Stimulated activated CD4-positive, alpha-beta T cell treated with anti-CD3 and anti-CD28 coated beads, Interleukin-12 subunit alpha, Interleukin-12 subunit beta, amount 100 ng/mL, for 48 hours (primary cell): ENCODE measurements at places on chromosomes 11 and 22.
A peak's percentile ranks its signal among the peaks of the same experiment; 100 is the strongest.

DNA sequence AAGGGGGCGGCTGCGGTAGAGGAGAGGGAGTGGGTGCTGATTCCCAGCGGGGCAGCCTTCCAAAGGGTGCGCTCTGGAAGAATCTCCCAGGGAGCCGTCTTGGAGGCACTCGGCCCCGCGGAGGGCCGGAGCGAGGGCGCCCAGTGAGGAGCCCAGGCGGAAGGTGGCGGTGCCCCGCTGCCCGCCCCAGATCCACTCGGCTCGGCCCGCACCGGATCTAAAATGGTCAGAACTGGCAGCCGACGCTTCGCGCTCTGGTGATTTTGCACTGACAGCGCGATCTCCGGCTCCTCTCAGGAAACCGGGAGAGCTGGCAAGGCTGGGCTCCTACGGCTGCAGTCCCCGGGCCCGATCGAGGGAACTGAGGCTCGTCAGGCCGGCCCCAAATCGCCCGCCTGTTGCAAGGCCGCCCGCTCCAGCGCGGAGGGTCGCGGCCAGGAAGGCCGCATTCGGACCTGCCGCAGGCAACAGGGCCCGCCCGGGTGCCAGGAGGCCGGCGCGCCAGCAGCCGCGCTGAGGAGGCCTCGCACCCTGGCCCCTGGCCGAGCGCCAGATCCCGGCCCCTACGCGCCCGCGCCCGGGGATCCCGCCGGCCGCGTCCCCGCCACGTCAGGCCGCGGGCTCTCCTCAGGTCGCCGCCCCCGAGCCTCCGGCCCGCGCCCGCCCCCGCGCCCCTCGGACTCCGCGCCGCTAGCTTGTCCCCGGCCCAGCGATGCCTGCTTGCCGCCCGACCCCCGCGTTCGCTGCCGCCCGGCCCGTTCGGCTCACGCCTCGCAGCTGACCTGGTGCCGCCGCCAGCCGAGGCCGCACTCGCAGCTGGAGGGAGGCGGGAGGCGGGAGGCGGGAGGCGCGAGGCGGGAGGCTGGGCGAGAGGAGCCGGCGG lies at the start of gene KLHL22:
Gene KLHL22 (minus strand): TSS at position 818 of the 883 bp plus-strand sequence. CDS start 6,584 bp downstream, outside the sequence.
- peak; percentile 33 for DNase-seq

- no peak for DNase-seq
These were observed 35.3 kb downstream of the STIM1 start for GRCh38 chr11:3890806-3891205.

GRCh38 chr11:104663190-104664140 lies 234.8 kb downstream of the CASP12 start:
- DNase-seq, result no peak

- no peak for DNase-seq
These were observed 16.0 kb downstream of the MRE11 start for GRCh38 chr11:94477624-94478023.

GRCh38 chr11:118109231-118109630 lies 22.5 kb upstream of the SMIM35 start:
- DNase-seq, result no peak

DNA sequence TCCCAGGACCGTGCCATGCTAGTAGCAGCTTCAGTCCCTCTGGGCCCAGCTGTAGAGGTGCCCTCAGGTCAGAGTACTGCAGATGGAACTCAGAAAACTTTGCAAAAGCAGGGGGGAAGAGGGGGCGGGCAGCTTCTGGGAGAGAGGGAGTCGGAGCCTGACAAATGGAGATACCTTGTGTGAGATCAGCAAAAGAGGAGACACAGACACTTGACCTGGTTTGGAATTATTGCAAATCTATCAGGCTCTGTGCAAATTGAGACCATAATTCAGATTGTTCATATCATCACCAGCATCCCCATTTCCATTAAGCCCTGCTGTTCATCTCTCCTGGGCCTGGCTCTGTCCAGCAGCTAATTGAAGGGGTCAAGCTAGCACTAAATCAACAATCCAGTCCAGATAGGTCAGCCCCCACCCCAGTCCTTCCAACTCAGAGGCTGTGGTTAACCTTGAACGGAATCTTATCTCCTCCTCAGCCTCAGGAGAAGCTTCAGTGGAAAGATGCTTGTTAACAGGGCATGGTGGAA lies 292.6 kb upstream of the PLET1 start:
- no peak for DNase-seq

DNA sequence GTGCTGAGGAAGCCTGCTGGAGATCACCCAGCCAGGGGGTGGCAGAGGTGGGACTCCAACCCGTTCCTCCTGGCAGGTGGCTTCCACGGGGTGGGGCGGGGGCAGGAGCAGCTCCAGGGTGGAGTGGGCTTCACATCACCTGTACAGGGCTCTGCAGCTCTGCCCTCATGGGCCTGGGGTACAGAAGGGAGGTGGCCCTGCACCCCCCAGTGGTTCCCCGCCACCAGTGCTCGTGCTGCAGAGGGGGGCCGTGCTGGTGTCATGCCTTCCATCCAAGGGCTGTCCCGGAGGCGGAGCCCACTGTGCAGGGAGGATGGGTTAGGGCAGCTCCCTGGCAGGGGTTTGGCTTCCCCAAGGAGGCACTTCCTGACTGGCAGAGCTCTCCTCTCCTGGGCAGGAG lies 76.4 kb upstream of the SHISAL1 start:
- DNase-seq, result no peak

GRCh38 chr11:83480811-83481210 lies 194.6 kb upstream of the CCDC90B start:
- no peak for DNase-seq

DNA sequence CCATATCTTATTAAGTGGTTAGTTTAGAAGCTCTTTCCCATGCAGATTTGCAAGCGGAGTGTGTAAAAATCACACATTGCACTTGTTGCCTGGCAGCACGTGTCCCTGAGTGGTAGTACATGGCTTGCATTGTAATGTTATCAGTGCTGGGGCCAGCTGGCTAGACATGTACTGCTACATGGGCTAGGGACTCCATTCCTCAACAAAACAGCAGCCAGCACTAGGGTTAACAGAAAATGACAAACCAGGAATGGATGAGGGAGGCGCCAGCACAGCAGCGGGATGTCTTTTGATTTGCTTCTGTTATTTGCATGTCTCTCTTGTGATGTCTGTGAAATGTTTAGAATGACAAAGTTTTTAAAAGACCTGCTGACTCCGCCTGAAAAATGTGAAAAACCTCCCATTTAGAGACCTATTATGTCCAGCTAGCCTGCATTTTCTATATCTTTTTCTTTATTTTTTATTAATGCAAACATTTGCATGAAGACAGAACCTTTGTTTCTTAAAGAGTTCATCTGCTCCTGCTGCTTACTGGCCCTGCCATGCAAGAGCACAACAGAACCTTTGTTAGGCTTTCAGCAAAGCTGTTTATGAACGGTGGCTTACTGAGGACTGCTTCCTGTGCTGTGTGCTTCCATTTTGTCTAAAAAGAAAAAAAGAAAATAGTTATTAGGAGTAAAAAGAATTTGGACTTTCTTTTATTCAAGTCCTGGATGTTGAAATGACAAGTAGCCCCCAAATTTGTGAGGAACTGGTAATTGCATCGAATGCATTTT lies 40.7 kb downstream of the CSTPP1 start:
- no peak for DNase-seq

DNA sequence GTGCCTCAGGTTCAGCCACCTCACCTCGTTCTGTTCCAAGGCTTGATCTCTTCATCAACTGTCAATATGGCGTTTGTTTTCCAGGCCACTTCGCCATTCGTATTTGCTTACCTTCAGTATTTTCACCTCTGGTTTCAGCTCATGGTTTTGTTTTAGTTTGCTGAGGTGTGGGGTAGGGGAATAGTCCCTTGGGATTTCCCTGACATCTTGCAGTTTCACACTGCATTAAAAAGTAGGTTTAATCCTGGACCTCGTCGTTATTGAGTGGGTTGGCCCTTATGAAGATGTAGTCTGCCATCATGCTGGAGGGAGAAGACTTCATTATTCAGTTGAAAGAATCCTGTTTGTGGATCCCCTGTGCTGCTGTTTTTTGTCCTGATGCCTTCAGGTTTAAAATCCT lies 46.0 kb downstream of the C11orf91 start:
- no peak for DNase-seq

DNA sequence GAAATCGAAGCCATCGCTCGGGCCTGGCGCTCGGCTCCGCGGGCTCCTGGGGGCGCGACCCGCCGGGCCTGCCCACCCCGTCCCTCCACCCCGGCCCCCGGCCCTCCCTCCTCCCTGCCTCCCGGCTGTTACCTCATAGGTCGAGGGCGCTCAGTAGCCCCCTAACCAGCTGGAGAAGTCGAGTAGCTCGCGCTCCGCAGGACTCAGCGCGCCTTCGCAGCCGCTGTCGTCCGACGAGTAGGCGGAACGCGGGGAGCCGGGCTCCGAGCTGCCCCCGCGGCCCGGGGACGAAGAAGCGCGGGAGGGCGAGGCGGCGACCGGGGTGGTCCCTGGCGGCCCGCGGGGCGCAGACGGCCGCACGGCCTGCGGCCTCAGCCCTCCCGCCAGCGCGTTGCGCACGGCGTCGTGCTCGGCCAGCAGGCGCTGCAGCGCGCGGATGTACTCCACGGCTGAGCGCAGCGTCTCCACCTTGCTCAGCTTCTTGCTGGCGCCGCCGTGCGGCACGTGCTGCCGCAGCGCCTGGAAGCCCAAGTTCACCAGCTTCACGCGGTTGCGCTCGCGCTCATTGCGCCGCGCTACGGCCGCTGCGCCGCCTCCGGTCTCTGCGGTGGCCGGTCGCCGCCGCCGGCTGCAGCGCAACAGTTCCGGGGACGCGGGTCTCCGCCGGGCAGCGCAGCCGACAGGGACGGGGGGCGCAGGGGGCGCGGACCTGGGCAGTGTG lies 627 bp downstream of the ASCL2 start:
- DNase-seq, result no peak

DNA sequence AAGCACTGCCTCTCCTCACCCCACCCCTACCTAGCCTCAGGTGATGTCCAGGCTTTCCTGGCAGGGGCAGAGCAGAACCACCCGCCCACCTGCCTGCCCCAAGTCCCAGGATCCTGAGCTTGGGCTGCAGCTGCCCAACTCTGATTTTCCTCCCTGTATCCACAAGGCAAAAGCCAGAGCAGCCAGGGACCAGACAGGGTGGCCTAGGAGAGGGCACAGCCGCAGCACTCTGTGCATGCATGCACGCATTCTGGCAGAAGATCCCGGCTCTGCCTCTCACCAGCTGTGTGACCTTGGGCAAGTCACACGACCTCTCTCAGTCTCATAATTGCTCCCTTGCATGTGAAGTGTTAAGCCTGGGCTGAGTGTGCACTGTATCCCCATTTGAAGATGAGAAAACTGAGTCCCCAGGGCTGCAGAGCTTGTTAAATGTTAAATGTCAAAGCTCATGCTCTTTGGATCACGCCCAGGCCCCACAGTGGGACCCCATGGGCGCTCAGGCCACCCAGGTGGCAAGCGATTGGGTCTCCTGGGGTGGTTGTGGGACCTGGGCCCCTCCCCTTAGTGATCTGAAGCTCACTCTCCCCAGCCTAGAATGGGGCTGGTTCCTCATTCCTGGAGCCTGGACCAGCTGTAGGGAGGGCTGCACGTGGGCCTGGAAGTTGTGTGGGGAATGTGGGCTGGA lies 2.8 kb upstream of the CARNS1 start:
- DNase-seq, result no peak

DNA sequence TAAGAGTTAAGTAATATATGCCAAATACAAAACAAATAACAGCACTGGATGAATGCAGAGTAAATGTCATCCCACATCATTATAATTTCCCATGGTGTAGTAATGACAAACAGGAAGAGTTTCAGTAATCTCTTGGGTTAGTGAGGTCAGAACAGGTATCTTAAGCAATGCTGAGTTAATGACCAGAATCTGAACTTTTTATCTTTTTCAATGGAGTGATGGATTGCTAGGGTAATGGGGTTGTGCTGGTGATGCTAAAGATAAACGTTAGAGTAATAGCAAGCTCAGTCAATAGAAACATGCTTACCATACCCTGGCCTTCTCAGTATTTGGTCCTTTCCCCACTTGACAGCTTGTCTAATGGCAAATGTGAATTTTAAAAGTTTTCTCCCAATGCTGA lies 11.5 kb upstream of the BDNF start:
- no peak for DNase-seq

DNA sequence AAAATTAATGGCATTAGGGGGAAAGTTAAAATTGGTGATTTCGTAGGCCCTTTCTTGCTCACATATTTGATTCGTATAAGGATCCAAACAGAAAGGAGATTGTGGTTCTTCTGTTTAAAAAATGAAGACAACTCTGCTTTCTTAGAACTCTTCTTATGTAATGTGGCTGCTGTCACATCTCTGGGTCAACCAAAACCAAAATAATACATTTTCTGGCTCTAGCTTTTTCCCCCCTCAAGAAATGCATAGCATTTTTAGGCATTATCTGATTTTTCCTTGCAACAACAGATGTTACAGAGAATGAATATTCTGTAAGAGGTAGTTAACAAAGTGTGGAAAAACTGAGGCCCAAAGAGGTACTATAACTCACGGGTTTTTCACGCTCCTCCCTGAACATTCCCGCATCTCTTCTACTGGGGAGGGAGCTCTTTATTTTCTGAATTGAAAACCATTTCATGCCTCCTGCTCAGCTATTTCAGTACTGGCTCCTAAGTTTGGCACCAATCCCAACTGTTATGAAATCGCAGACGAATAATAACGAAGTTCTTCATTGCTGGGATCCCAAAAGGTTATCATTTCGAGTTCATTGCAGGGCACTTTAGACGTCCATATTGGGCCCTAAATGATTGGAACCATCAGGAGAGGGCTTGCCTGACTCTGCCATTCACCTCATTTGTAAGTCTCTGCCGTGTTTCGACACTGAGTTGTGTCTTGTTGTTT lies 17.1 kb downstream of the GRAP2 start:
- no peak for DNase-seq

DNA sequence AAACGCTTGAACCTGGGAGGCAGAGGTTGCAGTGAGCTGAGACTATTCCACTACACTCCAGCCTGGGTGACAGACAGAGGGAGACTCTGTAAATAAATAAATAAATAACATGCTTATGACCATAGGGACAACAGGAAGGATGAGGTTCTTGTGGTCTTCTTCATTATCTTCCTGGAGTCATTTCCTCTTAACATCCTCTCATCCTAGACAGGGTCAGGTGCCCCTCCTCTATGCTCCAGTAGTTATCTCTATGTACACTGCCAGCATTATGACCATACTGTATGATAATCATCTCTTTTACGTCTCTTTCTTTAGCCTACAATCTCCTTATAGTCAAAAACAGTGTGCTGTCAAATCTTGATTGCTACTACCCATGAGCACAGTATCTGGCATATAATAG lies 17.7 kb downstream of the RAB30 start:
- no peak for DNase-seq

DNA sequence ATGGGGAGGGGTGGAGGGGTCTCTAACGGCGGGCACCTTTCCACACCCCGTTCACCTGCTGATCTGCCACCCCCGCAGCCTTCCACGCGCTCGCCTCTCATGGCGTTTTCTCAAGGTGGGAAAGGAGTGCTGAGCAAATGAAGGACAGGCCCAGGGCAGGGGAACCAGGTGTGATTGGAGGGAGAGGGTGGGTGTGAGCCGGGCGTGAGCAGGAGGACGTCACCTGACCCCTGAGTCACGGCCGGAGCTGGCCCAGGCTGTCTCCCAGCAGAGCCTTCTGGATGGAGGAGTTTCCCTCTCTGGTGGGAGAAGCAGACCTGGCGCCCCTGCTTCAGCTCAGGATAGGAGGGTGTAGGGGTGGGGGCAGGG lies 14.0 kb upstream of the ARHGAP8 start:
- no peak for DNase-seq

DNA sequence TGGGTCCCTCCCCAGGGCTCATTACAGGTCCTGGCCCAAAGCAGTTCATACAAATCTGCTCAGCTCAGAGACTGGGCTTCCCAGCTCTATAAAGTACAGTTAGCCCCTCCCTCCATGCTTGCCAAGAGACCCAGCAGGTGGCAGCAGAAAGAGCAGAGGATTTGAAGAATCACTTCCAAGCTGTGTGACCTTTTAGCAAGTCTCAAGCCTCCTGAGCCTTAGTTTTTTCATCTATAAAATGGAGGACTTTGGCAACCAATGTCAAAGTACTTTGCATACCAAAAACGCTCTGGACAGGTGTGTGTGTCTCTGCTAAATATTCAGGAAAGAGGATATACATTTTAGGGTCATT lies 26.6 kb downstream of the RELT start:
- no peak for DNase-seq
